ENCODE measurements at places on chromosomes 4 and X. TPM values are rescaled to one million over a fixed set of nuclear protein-coding genes. Genes with fewer than 3 reads are reported as not detected.

Gene ADH6
- not detected for total RNA-seq

Gene TRPC3
- total RNA-seq = not detected

Gene NLGN3
- under 0.01 TPM for total RNA-seq

Gene ATOH1
- total RNA-seq = not detected

Gene L1CAM
- total RNA-seq = 2.1 TPM

Gene MAGEA10
- total RNA-seq = not detected

Gene CXorf65
- not detected for total RNA-seq
